ENCODE measurements at places on chromosomes 4 and X. TPM values are rescaled to one million over a fixed set of nuclear protein-coding genes. Genes with fewer than 3 reads are reported as not detected.

Gene NOX1
- total RNA-seq = not detected

Gene LEF1
- 18.1 TPM for total RNA-seq

Gene VCX
- total RNA-seq = not detected

Gene LYAR
- total RNA-seq = 7.3 TPM

Gene NPY1R
- 8.2 TPM for total RNA-seq

Gene CWH43
- not detected for total RNA-seq

Gene HSD17B13
- total RNA-seq = 0.36 TPM

Gene HTN3
- total RNA-seq = not detected

Data from cerebellum (tissue), 4 donors.